T follicular helper cell (primary cell): ENCODE measurements at places on chromosomes 13 and 19.

DNA sequence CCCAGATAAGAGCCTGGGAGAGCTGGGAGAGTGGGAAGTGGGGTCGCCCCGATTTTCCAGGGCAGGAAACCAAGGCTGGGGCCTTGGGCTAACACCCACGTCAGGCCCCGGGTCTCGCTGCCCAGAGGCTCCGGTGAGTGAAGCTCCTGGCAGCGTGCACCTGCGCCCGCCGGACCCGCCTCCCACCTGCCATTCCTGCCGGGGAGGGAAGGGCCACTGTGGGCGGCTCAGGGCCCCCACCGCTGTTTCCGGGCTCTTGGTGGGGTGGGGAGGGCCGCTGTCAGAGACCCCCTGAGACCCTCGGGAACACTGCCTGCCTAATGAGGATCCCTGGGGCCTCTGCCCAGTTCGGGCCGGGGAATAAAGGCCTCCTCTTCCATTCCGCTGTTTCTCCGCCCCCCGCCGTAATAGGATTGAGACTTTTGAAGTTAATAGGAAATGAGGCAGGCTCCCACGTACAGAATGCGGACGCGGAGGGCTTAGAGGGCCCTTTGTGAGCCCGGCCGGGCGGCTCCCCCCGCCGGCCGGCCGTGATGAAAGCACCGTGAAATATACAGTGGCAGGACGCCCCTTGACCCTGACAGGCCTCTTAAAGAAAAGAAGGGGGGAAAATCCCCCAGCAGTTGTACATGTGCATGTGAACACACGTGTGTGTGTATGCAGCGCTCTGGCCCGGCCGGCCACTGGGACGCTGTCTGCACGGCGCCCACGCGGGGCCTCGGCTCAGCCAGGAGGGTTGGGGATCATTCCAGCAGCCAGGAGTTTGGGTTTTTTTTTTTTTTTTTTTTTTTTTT is 33.2 kb downstream of the EFNA2 start:
- no peak for DNase-seq

GRCh38 chr19:2058570-2059421 is 7.8 kb upstream of the MKNK2 start:
- DNase-seq: no peak

DNA sequence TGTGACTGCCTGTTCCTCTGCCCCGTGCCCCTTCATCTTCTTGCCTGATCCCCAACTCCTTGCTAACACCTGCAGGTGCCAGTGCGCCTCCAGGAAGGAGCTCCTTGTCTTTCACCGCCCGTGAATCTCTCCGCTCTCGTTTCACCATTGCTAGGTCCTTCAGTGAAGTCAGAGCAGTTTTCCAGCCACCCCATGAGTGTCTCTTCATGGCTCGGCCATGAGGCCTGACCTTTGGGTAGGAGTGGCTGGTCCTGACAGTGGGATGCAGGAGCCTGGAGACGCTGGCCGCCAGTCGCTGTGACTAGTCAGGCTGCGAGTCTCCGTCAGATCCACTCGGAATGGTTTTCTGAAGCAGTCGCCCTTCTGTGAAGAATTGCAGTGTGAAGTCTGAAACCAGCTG is 43.8 kb downstream of the ING1 start:
- no peak for DNase-seq

- peak; percentile 94 for DNase-seq
These were observed 51.3 kb downstream of the CELF5 start for GRCh38 chr19:3275583-3276340.

DNA sequence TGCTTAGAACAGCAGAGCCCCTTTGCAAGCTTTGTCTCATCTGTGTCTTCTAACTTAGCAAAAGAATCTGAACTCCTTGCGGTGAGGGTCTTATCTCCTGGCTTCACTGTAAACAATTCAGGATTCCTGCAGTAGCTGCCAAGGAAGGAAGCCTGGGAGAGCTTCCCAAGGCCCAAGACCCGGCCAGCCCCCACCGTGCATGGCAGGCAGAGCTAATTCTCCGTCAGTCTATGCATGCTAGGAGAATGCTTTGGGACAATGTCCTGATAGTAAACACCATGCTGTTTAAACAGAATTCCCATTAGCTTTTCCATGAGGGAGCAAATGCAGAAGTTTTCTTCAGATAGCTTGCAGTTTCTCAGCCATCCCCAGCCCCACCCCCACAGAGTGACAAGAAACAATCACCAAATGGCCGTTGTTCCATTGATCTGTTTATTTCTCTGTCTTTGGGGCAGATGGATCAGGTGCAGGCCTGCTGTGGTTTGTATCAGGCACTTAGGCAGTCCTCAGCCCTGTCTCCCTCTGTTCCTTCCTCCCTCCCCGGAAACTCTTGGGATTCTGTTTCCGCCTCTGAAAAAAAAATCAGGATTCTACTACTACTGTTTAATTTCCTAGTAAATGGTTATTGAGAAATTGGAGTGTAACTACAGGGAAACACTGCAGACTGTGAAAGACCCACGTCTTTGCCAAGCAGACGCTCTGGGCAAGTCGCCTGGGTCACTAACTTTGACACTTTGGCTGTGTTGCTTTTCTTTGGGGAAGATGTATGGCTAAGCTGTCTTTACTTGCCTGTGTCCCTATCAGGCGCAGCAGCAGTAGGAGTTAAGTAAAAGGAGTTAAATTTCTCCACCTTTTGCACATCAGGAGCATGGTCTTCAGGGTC is 40.7 kb upstream of the SPATA13 start:
- DNase-seq: no peak

- DNase-seq: no peak
These were observed 338.4 kb downstream of the PCDH17 start for GRCh38 chr13:57969951-57970350.

DNA sequence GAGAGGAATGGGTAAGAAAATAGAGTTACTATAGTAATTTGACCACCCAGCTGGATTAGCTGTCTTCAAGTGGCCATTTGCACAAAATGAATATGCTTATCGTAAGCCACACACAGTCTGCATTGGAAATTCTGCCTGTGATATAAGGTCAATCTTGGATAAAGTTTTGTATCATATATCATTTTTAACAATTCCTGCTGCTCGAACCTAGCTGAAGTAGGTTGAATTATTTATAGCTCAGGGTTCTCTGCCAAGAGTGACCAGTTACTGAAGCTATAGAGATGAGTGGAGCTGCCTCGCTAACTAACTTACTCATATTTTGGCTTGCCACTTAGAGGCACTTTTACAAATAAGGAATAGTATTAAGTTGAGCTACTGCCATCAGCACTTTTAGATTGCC is 220.9 kb downstream of the RGCC start:
- no peak for DNase-seq
